Bronchus fibroblast of lung (primary cell): ENCODE measurements at places on chromosomes 12 and 14. TPM values are rescaled to one million over a fixed set of nuclear protein-coding genes. Genes with fewer than 3 reads are reported as not detected.

The IGFBP6 gene
- 632 and 635 TPM in 2 replicates for total RNA-seq

The KLRG1 gene
- total RNA-seq, result 0.45 and 1.7 TPM in 2 replicates

The MDM2 gene
- 41.8 and 43.5 TPM in 2 replicates for total RNA-seq

The GNPNAT1 gene
- 33.1 and 41.7 TPM in 2 replicates for total RNA-seq

The LIN7A gene
- total RNA-seq, result 13.8 and 18.3 TPM in 2 replicates

The PDZRN4 gene
- not detected in 2 replicates for total RNA-seq

The LHX5 gene
- not detected in 2 replicates for total RNA-seq

The SMCO3 gene
- total RNA-seq, result 0.15 TPM in 1 of 2 replicates, not detected in the other

The ADAM20 gene
- 0.15 TPM in 1 of 2 replicates, not detected in the other for total RNA-seq

The KIF26A gene
- 0.17 and 0.30 TPM in 2 replicates for total RNA-seq

The WNT1 gene
- not detected in 2 replicates for total RNA-seq

The RNASE7 gene
- not detected in 2 replicates for total RNA-seq

The SERPINA1 gene
- total RNA-seq, result 0.17 and 0.74 TPM in 2 replicates

The SLC38A2 gene
- total RNA-seq, result 503 and 574 TPM in 2 replicates

The LBHD2 gene
- total RNA-seq, result not detected in 2 replicates

The ANKS1B gene
- not detected in 2 replicates for total RNA-seq

The CCDC197 gene
- total RNA-seq, result not detected in 2 replicates

The RABGGTA gene
- 32.1 and 33.9 TPM in 2 replicates for total RNA-seq

The HOMEZ gene
- total RNA-seq, result 8.4 and 8.5 TPM in 2 replicates

The LYZ gene
- total RNA-seq, result not detected in 2 replicates

The ADGRD1 gene
- total RNA-seq, result under 0.01 and 0.84 TPM in 2 replicates

The SLC17A8 gene
- total RNA-seq, result not detected in 2 replicates

The CCDC175 gene
- not detected in 2 replicates for total RNA-seq

The AMN1 gene
- 8.9 and 9.2 TPM in 2 replicates for total RNA-seq

The JDP2 gene
- total RNA-seq, result 59.8 and 67.8 TPM in 2 replicates

The CD27 gene
- total RNA-seq, result 0.15 TPM in 1 of 2 replicates, not detected in the other

The TAS2R42 gene
- not detected in 2 replicates for total RNA-seq

The TMEM120B gene
- total RNA-seq, result 8.8 and 10.4 TPM in 2 replicates

The PGF gene
- total RNA-seq, result 0.67 and 1.6 TPM in 2 replicates
